ENCODE measurements at places on chromosomes 3 and 15. TPM values are rescaled to one million over a fixed set of nuclear protein-coding genes. Genes with fewer than 3 reads are reported as not detected.
A peak's percentile ranks its signal among the peaks of the same experiment; 100 is the strongest.

GRCh38 chr15:33226559-33227181, 32.2 kb upstream of the FMN1 start:
- H3K4me1 ChIP-seq: no peaks in the 10 kb centered on the region
- no peaks in the 10 kb centered on the region for H3K36me3 ChIP-seq
- H3K4me3 ChIP-seq: no peak overlapping the region

GRCh38 chr3:120908030-120908794, at the start of gene STXBP5L:
STXBP5L (plus strand) TSS chr3:120908205; CDS start chr3:120909579, 1,374 bp downstream.
- no peak within 1 kb of the TSS for H3K27ac ChIP-seq
- DNase-seq: peak; percentile 81
- H3K4me1 ChIP-seq: no peaks in the 10 kb centered on the region
- H3K36me3 ChIP-seq: no peaks in the 10 kb centered on the region
- H3K4me3 ChIP-seq: peak within 1 kb of the TSS; percentile 64

- peaks cover 17% of the 10 kb centered on the region for H3K4me1 ChIP-seq
- no peak overlapping the region for H3K27ac ChIP-seq
- no peak overlapping the region for H3K4me3 ChIP-seq
- H3K36me3 ChIP-seq: no peaks in the 10 kb centered on the region
- H3K27me3 ChIP-seq: no peaks in the 10 kb centered on the region
- no peak for DNase-seq
These were observed 12.1 kb upstream of the CHST14 start for GRCh38 chr15:40458495-40459371.

NOX5 gene
- not detected for polyA plus RNA-seq
